Hypothalamus (tissue), 51 donors: ENCODE measurements at places on chromosomes 1 and 21.

DNA sequence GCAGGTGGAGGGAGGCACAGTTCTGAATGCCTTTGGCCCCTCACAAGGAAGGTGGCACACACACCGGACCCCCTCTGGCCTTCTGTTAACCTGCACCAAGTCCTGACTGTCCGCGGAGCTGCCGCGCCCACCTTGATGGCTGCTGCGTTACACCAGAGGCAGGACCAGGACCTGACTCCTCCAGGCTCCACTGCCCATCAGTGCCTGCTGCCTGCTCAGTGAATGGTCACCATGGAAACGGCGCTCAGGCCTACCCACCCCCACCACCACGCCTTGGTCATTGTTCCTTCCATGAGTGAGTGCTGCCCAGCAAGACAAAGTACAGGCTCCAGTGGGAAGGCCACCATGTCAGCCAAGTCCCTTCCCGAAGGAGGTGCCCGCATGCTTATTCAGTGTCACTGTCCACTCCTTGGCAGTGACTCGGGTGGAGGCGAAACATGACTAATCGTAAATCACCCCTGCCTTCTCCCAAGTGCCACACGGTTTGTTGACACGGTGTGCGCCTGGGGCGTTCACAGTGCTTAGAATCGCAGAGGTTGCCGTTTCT lies 57.3 kb downstream of the SLC37A1 start:
- peak; percentile 69 for DNase-seq

- no peak for DNase-seq
Measured at GRCh38 chr1:205344066-205344928, 12.4 kb downstream of the KLHDC8A start.

DNA sequence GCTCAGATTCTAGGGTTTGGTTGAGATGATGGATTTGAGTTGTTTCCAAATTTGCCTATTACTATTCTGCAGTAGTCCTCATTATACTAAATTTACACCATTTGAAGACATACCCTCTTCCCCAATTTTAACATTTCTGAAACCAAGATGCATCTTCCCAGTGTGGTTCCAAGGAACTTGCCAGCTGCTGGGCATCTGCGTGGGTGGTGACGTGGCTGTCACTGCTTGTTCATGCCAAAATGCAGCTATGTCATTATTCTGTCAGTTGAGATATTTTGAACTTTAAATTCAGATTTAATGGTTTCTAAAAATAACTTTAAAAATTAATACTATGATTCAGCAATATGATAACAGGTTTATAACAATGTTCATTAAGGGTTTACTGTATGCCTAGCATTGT lies 1.2 kb downstream of the ZFP69 start:
- DNase-seq = no peak

GRCh38 chr1:3105167-3105863 lies 36.3 kb downstream of the PRDM16 start:
- DNase-seq = peak; percentile 36

- peak; percentile 3 for DNase-seq
Measured at GRCh38 chr1:111219557-111220286, 7.8 kb upstream of the CHI3L2 start.

DNA sequence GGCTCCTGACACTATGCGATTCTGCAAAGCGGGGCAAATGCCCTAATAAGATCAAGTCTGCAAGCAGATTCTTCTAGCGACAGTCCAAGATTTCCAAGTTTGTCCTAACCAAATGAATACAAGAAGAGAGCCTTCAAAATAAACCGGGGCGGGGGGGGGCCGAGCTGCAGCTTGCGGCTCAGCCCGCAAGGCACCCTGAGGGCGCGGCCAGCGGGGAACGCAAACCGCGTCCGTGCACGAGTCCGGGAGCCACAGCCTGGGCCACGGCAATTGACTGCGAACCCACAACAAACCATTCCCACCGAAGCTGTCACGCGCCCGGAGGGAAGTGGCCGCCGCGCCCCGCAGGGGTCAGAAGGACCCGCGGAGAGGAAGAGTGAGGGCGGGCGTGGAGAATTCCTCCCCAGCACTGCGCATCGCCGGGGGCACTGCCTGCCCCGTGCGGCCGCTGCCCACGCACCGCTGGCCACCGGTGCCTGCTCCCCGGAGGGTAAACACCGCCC lies 687 bp downstream of the TGFBR3 start:
- DNase-seq = peak; percentile 17

- DNase-seq = no peak
Measured at GRCh38 chr1:81554534-81554933, 246.2 kb upstream of the ADGRL2 start.
